ENCODE measurements at places on chromosomes 16 and 17. TPM values are rescaled to one million over a fixed set of nuclear protein-coding genes. Genes with fewer than 3 reads are reported as not detected.

The C16orf96 gene
- total RNA-seq: not detected

The CDH1 gene
- total RNA-seq: not detected

The SULT1A2 gene
- total RNA-seq: 0.36 TPM

The CACNA1H gene
- not detected for total RNA-seq

The OR4D1 gene
- total RNA-seq: not detected

The ABCA9 gene
- 3.3 TPM for total RNA-seq

The ZNF200 gene
- 14.1 TPM for total RNA-seq
